ENCODE measurements at places on chromosomes 5 and 9. TPM values are rescaled to one million over a fixed set of nuclear protein-coding genes. Genes with fewer than 3 reads are reported as not detected.

DNA sequence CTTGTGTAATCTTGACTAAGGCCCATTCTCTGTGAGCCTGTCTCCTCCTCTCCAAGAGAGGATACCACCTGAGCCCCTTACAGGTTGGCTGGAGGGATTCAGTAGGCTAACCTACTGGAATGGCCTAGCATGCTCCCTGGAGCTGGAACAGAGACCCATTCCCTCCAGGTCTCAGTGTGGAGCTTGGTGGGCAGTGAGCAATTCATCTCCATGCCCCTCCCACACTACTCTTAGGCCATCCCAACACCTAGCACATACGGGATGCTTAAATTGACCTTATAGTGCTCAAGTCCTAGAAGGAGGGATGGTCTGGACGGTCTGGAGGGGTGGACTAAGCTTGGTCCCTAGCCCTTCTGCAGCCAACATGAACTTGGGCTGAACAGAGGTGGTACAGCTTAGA, 75.6 kb downstream of the CRB2 start:
- H3K4me3 ChIP-seq: no peak overlapping the region
- DNase-seq: no peak
- H3K27ac ChIP-seq: no peak overlapping the region

- no peak for DNase-seq
- no peaks in the 10 kb centered on the region for H3K36me3 ChIP-seq
- no peak overlapping the region for H3K4me3 ChIP-seq
- H3K27me3 ChIP-seq: no peaks in the 10 kb centered on the region
- H3K4me1 ChIP-seq: no peaks in the 10 kb centered on the region
Observed at GRCh38 chr9:100408546-100409175, 18.3 kb upstream of the MSANTD3 start.

DNA sequence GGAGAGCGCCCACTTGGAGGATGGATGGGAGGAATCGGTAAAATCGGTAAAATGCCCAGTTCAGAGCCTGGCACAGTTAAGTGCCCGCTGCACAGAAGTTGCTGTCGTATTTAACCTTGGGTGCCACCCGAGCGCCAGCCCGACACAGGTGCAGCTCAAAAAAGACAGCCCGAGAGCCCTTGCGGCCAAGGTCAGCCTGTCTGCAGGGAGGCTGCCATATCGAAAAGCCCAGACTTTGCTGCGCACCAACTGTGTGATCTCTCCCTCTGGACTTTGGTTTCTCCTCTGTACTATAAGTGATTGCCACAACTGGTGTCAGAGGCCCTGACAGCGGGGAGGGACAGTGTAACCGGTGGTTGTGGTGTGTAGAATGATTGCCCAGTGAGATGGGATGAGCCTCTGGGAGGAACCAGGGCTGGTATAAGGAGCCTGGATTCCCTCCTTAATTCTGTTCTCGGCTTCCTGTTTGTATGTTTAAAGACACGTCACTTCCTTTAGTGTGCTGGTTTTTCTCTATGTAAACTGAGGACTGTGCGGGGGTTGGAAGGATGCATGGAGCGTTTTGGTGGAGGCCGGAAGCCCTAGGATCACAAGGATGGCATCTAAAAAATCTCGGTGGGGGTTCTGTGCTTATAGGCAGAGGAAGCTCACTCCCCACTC, 792 bp downstream of the NTMT1 start:
- no peak for DNase-seq
- no peaks in the 10 kb centered on the region for H3K36me3 ChIP-seq
- peak overlapping the region; percentile 93 for H3K27ac ChIP-seq
- peak overlapping the region; percentile 82 for H3K4me3 ChIP-seq
- no peaks in the 10 kb centered on the region for H3K27me3 ChIP-seq
- peaks cover 22% of the 10 kb centered on the region for H3K4me1 ChIP-seq

The WDR31 gene
- total RNA-seq: 1.1 TPM

- H3K4me1 ChIP-seq: peaks cover 45% of the 10 kb centered on the region
- H3K27ac ChIP-seq: peak overlapping the region; percentile 94
- peak overlapping the region; percentile 85 for H3K4me3 ChIP-seq
- H3K27me3 ChIP-seq: no peaks in the 10 kb centered on the region
- H3K36me3 ChIP-seq: no peaks in the 10 kb centered on the region
Observed at GRCh38 chr9:134134949-134135342, 936 bp upstream of the WDR5 start.

The PCDHGB6 gene
- total RNA-seq: 4.2 TPM

DNA sequence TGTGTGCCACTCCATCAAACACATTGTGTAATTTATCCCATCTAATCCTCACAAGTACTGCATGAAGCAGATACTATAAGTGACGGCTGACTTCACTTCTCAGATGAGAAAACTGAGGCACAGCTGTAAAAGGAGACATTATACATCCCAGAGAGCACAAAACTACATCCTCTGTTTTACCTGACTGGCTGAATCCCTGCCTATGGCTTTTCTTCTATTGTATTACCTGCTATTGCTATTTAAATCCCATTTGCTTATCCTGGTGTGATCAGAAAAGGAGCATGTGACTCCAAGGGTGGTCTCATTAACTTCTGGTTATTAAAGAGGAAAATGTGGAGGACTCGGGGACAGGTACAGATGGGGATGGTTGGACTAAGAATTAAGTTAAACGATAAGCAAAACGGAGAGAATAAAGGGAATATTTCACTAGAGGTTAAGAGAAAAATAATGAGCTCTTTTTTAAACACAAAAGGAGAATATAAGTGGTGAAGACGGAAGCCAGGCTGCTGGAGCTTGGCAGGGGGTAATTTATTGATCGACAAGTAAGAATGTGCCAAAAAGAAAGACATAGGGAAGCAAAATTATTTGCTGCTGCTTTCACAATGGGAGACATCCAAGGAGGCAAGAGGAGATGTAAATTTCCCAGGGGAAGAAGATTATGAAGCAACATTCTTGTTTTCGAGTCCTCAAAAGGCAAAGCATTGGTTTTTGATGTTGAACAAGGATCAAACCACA, 155.7 kb upstream of the GPR151 start:
- H3K27me3 ChIP-seq: no peaks in the 10 kb centered on the region
- no peak overlapping the region for H3K4me3 ChIP-seq
- no peaks in the 10 kb centered on the region for H3K36me3 ChIP-seq
- no peak for DNase-seq
- peaks cover 4% of the 10 kb centered on the region for H3K4me1 ChIP-seq

The C9orf50 gene
- total RNA-seq: not detected

GRCh38 chr5:58274191-58274590, 185.7 kb downstream of the PLK2 start:
- H3K27ac ChIP-seq: no peak overlapping the region
- no peak overlapping the region for H3K4me3 ChIP-seq
- no peak for DNase-seq
- no peaks in the 10 kb centered on the region for H3K27me3 ChIP-seq
- no peaks in the 10 kb centered on the region for H3K4me1 ChIP-seq

DNA sequence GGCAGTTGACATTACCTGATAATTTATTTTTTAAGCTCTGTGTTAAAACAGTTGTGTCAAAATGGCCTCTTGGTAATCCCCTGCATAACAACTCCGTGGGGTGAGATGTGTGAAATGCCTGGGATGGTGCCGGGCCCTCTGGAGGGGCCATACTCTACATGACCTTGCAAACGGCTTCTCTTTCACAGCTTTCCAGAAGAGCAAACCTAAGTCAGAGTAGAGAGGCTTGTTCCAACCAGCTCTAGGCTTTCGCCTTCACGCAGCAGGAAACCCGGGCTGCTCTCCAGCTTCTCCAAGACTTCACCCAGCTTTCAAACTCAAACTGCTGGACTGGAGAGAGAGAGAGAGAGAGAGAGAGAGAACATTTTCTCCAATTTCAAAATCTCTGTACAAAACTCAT, 120.1 kb downstream of the SNX18 start:
- no peak for DNase-seq
- H3K4me1 ChIP-seq: peaks cover 11% of the 10 kb centered on the region
- H3K27ac ChIP-seq: no peak overlapping the region
- H3K27me3 ChIP-seq: no peaks in the 10 kb centered on the region
- no peak overlapping the region for H3K4me3 ChIP-seq
- H3K36me3 ChIP-seq: no peaks in the 10 kb centered on the region

GRCh38 chr5:132138260-132138659, 64.7 kb downstream of the CSF2 start:
- no peaks in the 10 kb centered on the region for H3K27me3 ChIP-seq
- H3K36me3 ChIP-seq: no peaks in the 10 kb centered on the region
- H3K4me3 ChIP-seq: no peak overlapping the region
- no peak for DNase-seq
- H3K27ac ChIP-seq: no peak overlapping the region

The C9 gene
- not detected for total RNA-seq

The S1PR3 gene
- total RNA-seq: 9.3 TPM

DNA sequence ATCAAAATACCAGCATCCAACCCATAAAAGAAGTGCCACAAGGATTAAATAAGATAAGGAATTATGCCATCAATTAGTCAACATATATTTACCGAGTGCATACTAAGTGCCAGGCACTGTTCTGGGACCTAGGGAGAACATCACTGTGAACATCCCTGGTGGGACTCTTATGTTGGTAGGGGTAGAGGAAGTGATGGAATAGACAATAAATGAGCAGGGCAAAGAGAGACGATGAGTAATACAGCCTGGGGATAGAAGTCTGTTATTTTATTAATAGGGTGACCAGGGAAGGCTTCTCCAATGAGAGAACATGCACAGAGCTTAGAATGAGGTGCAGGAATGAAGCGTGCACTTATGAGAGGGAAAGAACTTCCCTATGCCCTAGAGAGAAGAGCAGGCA, 47.4 kb upstream of the VLDLR start:
- no peak for DNase-seq
- H3K27me3 ChIP-seq: no peaks in the 10 kb centered on the region
- no peak overlapping the region for H3K4me3 ChIP-seq
- peaks cover 12% of the 10 kb centered on the region for H3K4me1 ChIP-seq
- H3K27ac ChIP-seq: no peak overlapping the region
- H3K36me3 ChIP-seq: no peaks in the 10 kb centered on the region

DNA sequence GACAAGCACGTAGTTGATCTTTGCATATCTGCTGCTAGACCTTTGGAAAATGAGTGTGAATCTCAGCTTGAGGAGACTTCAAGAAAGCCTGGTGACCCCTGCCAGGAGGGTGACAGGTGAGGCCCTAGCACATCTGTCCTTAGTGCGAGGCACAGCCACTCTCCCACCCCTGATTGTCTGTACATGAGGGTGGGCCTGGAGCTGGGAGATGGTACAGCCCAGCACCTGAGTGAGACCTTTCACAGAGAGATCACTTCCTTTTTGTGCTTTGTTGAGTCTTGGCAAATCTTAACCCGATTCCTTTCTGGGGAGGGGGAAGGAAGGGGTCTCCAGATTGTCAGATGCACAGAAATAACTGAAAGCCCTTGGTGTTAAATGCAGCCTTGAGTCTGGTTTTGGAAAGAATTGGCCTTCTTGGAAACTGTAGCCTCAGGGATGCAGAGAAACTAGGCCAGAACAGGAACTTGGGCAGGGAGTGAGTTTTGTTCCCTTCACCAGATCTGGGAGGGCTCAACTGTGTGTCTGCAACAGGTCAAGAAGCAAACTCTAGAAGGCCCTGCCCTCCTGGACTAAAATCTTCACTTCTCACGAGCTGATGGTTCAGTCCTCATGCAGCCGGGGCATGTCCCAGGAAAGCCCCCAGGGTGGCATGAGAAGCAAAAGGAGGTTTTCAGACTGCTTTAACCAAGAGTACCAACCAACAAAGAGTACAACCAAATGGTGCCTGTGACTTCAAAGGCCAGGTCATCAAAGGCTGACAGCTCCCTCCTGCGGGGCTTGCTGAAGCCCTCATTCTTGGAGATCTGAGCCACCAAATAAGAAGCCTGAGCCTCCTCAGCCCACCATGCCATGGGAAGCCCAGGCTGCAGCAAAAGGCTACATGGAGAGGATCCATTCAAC, 20.8 kb upstream of the SEMA4D start:
- no peaks in the 10 kb centered on the region for H3K27me3 ChIP-seq
- H3K4me1 ChIP-seq: peaks cover 12% of the 10 kb centered on the region
- H3K4me3 ChIP-seq: no peak overlapping the region
- DNase-seq: no peak
- H3K36me3 ChIP-seq: no peaks in the 10 kb centered on the region
- H3K27ac ChIP-seq: peak overlapping the region; percentile 73

GRCh38 chr5:67178966-67179365, 17.6 kb downstream of the CD180 start:
- H3K27me3 ChIP-seq: no peaks in the 10 kb centered on the region
- no peak for DNase-seq

DNA sequence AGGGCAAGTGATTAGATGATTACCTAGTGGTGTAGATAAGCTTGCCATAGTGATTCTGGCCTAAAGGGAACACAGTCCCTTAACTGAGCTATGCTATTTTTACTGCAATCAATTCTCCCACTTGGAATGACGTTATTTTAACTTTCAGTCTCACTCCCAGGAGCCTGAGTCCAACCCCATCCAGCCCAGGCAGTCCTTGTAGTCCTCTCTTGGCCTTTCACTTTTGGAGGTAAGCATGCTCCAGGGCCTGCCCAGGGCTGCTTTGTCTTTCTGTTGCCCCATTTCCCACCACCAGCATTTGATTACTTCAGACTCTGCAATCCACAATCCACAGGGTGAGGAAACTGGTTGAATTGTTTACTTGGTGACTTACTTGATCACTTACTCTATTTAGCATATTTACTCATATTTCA, 233.0 kb downstream of the CD180 start:
- no peak overlapping the region for H3K27ac ChIP-seq
- H3K4me1 ChIP-seq: no peaks in the 10 kb centered on the region

DNA sequence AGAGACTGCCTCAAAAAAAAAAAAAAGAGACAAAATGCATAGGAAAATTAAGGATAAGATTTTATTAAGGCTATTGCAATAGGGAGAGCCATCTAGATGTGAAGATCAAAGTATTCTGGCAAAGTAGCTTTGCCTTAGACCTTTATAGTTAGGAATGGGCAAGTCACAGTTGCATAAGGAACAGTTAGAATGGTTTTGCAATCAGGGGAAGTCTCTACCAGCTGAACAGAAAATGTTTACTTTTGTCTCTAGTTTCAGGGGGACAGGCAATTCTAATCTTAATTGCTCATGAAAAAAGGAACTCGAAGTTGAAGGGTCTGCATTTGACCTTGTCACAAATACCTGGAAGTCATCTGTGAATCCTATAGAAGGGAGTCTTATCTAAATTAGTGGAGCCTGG, 13.1 kb upstream of the ATP6V1G1 start:
- H3K27me3 ChIP-seq: no peaks in the 10 kb centered on the region
- no peak overlapping the region for H3K4me3 ChIP-seq
- H3K27ac ChIP-seq: no peak overlapping the region
- no peaks in the 10 kb centered on the region for H3K36me3 ChIP-seq
- H3K4me1 ChIP-seq: no peaks in the 10 kb centered on the region
- no peak for DNase-seq

The CCNJL gene
- total RNA-seq: 3.0 TPM

GRCh38 chr5:92144824-92145223, 761.7 kb upstream of the ARRDC3 start:
- H3K4me3 ChIP-seq: no peak overlapping the region
- no peaks in the 10 kb centered on the region for H3K4me1 ChIP-seq
- H3K27ac ChIP-seq: no peak overlapping the region
- H3K27me3 ChIP-seq: no peaks in the 10 kb centered on the region

GRCh38 chr5:16550316-16550952, 66.4 kb downstream of the RETREG1 start:
- no peak for DNase-seq
- no peaks in the 10 kb centered on the region for H3K36me3 ChIP-seq
- peaks cover 28% of the 10 kb centered on the region for H3K4me1 ChIP-seq

All from esophagus squamous epithelium (tissue), 5 donors.